ENCODE measurements at places on chromosomes 16 and 17.

GRCh38 chr16:68297908-68298307 is 12.8 kb downstream of the SLC7A6OS start:
- ATAC-seq = no peak

GRCh38 chr17:31544186-31544585 is 152.7 kb downstream of the RAB11FIP4 start:
- ATAC-seq = no peak

DNA sequence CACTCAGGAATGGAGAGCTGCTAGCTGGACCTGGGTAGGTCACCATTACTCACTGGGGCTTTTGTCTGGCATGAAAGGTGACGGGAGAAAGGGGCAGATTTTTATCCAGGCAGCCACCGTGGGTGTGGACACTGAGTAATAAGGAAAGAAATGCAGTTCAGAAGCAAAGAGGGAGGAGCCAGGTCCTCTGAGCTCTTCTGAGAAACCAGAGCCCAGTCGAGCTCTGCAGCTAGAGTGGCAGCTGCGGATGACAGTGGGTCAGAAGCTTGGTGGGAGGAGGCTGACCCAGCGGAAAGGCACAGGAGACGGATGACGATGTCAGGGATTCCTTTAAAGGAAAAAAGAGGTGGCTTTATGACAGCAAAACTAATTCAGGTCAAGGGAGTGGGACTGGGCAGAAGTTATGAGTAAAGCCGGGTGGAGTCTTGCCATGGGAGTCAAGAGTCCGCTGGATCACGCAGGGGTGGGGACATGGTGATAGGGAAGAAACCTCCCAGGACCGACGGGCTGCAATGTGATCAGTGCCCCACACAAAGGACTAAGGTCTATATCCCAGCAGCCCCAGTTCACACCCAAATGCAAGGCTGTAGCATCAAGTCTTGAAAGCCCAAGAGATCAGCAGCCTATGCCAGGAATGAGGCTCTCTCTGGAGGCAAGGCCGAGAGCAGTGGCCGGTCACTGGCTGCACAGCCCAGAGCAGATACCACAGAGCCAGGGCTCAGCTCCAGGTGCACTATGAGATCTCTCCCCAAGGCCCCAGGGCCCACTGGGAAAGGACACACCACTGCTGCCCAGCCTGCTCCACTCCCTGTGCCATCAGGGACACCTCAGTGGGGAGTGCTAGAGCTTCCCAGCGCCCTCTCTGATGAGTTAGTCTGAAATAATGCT is 6.3 kb upstream of the MNT start:
- no peak for ATAC-seq

- peak; percentile 77 for ATAC-seq
These were observed 12.8 kb upstream of the GNG13 start for GRCh38 chr16:813204-813915.
